Left lung (tissue), 14 donors: ENCODE measurements at places on chromosomes 16 and 17. TPM values are rescaled to one million over a fixed set of nuclear protein-coding genes. Genes with fewer than 3 reads are reported as not detected.

Gene SETD1A
- 15.4 TPM for polyA plus RNA-seq

Gene TSPOAP1
- polyA plus RNA-seq = 61.9 TPM

Gene LPCAT2
- polyA plus RNA-seq = 25.1 TPM

Gene GCGR
- polyA plus RNA-seq = 0.31 TPM

Gene PSKH1
- 26.1 TPM for polyA plus RNA-seq

Gene SEPTIN1
- polyA plus RNA-seq = 3.6 TPM

Gene MYH10
- polyA plus RNA-seq = 155 TPM

Gene MARVELD3
- polyA plus RNA-seq = 9.0 TPM

Gene BCL6B
- 36.5 TPM for polyA plus RNA-seq

Gene KRT31
- not detected for polyA plus RNA-seq

Gene DUSP14
- 6.4 TPM for polyA plus RNA-seq
